Kidney capillary endothelial cell (primary cell): ENCODE measurements at places on chromosomes 1 and 21.

- no peak for DNase-seq
These were observed 11.0 kb upstream of the CPLANE2 start for GRCh38 chr1:16248007-16248436.

- no peak for DNase-seq
These were observed 12.6 kb downstream of the LRIF1 start for GRCh38 chr1:110951161-110951560.

GRCh38 chr1:147634645-147635044 is 35.7 kb downstream of the ACP6 start:
- no peak for DNase-seq

GRCh38 chr1:29050166-29050565 is 73.5 kb downstream of the TMEM200B start:
- DNase-seq, result no peak

- peak; percentile 62 for DNase-seq
These were observed 65.8 kb downstream of the AK5 start for GRCh38 chr1:77347646-77348045.

- DNase-seq, result no peak
These were observed 5.5 kb upstream of the KRTAP10-5 start for GRCh38 chr21:44585892-44586291.

GRCh38 chr1:17544776-17545350 is 5.4 kb downstream of the ARHGEF10L start:
- no peak for DNase-seq

DNA sequence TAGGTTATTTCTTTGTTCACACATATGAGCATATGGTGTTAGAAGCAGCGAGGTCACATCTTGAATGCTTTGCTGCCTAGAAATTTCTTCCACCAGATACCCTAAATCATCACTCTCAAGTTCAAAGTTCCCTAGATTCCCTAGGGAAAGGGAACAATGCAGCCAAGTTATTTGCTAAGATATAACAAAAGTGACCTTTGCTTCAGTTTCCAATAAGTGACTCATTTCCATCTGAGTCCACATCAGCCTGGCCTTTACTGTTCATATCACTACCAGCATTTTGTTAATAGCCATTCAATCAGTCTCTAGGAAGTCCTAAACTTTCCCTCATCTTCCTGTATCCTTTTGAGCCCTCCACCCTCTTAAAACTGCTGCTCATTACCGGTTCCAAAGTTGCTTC is 1502.5 kb downstream of the KCNT2 start:
- no peak for DNase-seq

GRCh38 chr1:108829498-108829916 is 27.4 kb downstream of the AKNAD1 start:
- peak; percentile 30 for DNase-seq

DNA sequence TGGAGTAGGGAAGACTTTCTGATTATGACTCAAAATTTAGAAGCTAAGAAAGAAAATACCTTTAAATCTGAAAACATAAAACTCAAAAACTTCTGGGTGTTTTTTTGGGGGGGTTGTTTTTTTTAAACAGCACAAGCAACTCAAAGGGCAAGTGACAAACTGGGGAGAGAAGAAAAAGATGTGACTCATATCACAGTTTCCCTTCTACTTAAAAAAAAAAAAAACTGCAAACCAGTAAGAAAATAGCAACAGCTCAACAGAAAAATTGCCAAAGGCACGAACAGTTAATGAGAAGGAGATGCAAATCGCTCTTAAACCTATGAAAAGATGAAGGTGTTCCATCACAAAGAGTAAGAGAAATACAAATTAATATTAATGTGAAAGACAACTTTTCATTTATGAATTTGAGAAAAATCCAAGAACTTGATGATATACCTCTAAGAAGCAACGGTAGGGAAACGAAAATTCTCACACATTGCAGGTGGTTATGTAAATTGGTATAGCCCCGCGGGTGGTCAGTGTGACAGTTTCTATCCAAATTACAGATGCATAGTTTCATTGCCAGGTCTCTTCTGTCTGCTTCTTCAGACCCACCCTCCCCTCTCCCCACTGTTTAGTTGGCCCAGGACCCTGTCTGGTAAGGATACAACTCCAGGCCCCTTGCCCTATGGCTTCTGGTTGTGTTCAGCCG is 9.0 kb downstream of the IFNAR2 start:
- no peak for DNase-seq
